H1 (cell line): ENCODE measurements at places on chromosomes 5 and 9. TPM values are rescaled to one million over a fixed set of nuclear protein-coding genes. Genes with fewer than 3 reads are reported as not detected.

DNA sequence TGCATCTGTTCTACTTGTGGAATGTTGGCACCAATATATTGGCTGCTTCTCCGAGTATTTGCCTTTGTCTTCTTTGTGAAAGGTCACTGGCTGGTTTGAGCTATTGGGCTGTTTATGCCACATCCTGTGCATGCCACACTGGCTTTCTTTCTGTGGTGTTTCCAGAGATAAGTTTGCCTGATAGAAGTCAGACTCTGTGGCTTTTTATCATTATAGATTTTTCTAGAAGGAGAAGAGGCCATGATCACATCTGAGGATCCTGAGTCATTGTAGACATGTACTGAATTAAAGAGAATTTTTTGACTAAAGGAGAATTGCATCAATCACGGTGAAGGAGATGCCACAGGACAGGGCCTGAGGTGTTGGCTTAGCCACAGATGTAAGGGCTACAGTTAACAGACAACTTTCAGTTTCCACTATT, 26.5 kb upstream of the CDKN2B start:
- no peak for DNase-seq
- no peaks in the 10 kb centered on the region for H3K4me1 ChIP-seq
- no peaks in the 10 kb centered on the region for H3K36me3 ChIP-seq

- DNase-seq = no peak
- H3K4me3 ChIP-seq = no peak overlapping the region
- H3K4me1 ChIP-seq = no peaks in the 10 kb centered on the region
- H3K27ac ChIP-seq = no peak overlapping the region
- peaks cover 1% of the 10 kb centered on the region for H3K27me3 ChIP-seq
Observed at GRCh38 chr5:83780699-83781350, 60.2 kb upstream of the HAPLN1 start.

- H3K27me3 ChIP-seq = no peaks in the 10 kb centered on the region
- H3K27ac ChIP-seq = peak overlapping the region; percentile 82; the same call in 1 of the 2 replicates
- no peak for DNase-seq
- H3K4me1 ChIP-seq = peaks cover 20% of the 10 kb centered on the region
- peak overlapping the region; percentile 95 for H3K4me3 ChIP-seq
Observed at GRCh38 chr9:124869986-124870560, 8.1 kb downstream of the ARPC5L start.

GRCh38 chr5:82107267-82107666, 135.4 kb downstream of the ATG10 start:
- H3K27ac ChIP-seq = no peak overlapping the region
- H3K4me3 ChIP-seq = no peak overlapping the region
- H3K36me3 ChIP-seq = no peaks in the 10 kb centered on the region
- no peak for DNase-seq
- peaks cover 7% of the 10 kb centered on the region; the same call in 1 of the 2 replicates for H3K4me1 ChIP-seq

- H3K4me3 ChIP-seq = no peak overlapping the region
- H3K27ac ChIP-seq = no peak overlapping the region
- H3K27me3 ChIP-seq = no peaks in the 10 kb centered on the region
- no peak for DNase-seq
- H3K4me1 ChIP-seq = peaks cover 14% of the 10 kb centered on the region
- H3K36me3 ChIP-seq = no peaks in the 10 kb centered on the region
Observed at GRCh38 chr5:133469252-133469651, 143.1 kb downstream of the FSTL4 start.

DNA sequence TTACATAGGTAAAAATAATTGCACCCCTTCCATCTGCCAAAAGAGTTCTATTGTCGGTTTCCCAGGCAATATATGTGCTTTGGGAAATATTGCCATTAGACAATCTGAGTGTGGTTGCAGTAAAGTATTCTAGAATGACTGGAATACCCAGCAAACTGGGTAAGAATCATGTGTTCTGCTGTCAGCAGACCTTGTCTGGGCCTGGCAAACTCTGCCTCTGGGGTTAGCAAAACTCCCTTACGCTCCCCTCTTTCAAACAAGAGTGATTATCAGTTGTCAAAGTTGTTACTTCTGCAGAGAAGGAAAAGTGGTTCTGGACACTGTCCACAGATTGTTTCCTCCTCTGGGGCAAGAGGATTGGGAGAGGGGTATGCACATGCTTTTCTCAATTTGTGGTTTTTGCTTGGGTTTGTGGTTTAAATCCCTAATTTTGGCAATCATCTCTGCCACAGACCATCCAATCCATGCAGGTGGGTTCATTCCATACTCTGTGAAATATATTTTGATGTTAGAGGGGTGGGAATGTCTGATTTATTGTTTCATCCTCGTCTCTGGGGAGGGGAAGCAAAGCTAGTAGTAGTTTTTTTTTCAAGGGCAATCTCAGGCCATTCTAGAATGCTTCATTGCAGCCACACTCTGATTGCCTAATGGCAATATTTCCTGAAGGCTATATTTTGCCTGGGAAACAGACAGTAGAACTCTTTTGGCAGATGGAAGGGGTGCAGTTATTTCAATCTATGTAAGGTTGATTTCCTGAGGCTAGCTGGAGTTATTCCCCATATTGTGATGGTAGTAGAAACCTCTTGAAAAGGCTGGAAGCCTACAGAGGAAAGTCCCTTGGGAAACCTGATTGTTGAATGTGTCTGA, 24.0 kb upstream of the TNFSF15 start:
- H3K4me3 ChIP-seq = no peak overlapping the region
- H3K36me3 ChIP-seq = no peaks in the 10 kb centered on the region
- no peaks in the 10 kb centered on the region for H3K4me1 ChIP-seq
- no peaks in the 10 kb centered on the region for H3K27me3 ChIP-seq
- DNase-seq = no peak
- H3K27ac ChIP-seq = no peak overlapping the region

- H3K27ac ChIP-seq = peak overlapping the region; percentile 8; the same call in 1 of the 2 replicates
- no peaks in the 10 kb centered on the region for H3K27me3 ChIP-seq
Observed at GRCh38 chr5:135821061-135821801, 13.2 kb upstream of the SLC25A48 start.

GRCh38 chr9:131490514-131490913, 12.2 kb upstream of the POMT1 start:
- H3K4me3 ChIP-seq = no peak overlapping the region
- peaks cover 99% of the 10 kb centered on the region for H3K36me3 ChIP-seq
- H3K27ac ChIP-seq = no peak overlapping the region
- no peaks in the 10 kb centered on the region for H3K27me3 ChIP-seq

- H3K4me3 ChIP-seq = peak overlapping the region; percentile 65
- no peaks in the 10 kb centered on the region for H3K36me3 ChIP-seq
- DNase-seq = peak; percentile 64
- H3K27me3 ChIP-seq = no peaks in the 10 kb centered on the region
- no peak overlapping the region for H3K27ac ChIP-seq
Observed at GRCh38 chr5:96936431-96937320, 796 bp downstream of the LNPEP start.

CDC20B gene
- not detected in 2 replicates for total RNA-seq

SLC26A2 gene
- total RNA-seq = 10.9 and 11.4 TPM in 2 replicates

RIMOC1 gene
- total RNA-seq = 33.4 and 35.1 TPM in 2 replicates

ACOT12 gene
- 0.33 TPM in 1 of 2 replicates, not detected in the other for total RNA-seq
